ENCODE measurements at places on chromosomes 1 and 21.

DNA sequence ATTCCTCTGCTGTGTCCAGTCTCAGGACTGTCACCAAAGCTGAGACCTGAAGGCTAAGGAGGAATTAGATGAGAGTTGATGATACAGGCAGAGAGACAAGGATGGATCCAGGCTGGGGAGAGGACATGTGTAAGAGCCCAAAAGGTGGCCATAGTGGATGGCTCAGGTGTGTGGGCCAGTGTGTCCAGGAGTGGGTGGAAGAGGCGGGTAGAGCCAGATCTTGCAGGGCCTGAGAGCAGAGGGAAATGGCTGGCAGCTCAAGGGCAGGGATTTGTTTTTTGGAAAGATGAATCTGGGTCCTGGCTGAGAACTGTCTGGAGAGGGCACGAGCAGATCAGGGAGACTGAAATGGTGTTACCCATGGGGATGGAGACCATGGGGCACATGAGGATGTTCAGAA lies 38.1 kb downstream of the AZIN2 start:
- DNase-seq: no peak

GRCh38 chr1:73040811-73041210 lies 758.5 kb upstream of the NEGR1 start:
- no peak for DNase-seq

DNA sequence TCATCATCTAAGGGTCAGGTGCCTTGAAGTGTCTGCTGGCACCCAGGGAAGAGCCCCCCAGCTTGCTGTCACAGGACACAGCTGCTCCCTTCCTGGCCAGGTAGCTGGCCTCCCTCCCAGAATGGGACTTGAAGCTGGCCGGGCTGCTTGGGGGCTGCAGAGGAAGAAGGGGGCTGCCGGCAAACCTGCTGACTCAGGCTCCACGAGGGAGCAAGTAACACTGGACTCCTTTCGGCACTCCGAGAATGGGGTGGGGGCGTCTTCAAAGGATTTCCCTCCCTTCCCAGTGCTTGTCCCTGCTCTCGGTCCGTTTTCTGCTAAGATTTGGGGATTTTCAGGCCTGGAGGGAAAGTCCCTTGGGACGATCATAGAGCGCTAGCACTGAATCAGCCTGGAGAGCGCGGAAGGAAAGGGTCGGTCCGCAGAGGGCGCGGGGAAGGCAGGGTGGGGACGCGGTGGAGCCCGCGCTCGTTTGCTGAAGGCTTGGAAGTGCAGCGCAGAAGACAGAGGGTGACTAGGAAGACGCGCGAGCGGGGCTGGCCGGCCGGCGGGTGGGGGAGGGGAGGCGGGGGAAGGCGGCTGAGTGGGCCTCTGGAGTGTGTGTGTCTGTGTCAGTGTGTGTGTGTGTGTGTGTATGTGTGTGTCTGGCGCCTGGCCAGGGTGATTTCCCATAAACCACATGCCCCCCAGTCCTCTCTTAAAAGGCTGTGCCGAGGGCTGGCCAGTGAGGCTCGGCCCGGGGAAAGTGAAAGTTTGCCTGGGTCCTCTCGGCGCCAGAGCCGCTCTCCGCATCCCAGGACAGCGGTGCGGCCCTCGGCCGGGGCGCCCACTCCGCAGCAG lies at the start of gene CSF1:
CSF1 (plus strand) TSS at position 727 of the 840 bp plus-strand sequence. CDS start 175 bp downstream, outside the sequence.
- DNase-seq: peak; percentile 54

DNA sequence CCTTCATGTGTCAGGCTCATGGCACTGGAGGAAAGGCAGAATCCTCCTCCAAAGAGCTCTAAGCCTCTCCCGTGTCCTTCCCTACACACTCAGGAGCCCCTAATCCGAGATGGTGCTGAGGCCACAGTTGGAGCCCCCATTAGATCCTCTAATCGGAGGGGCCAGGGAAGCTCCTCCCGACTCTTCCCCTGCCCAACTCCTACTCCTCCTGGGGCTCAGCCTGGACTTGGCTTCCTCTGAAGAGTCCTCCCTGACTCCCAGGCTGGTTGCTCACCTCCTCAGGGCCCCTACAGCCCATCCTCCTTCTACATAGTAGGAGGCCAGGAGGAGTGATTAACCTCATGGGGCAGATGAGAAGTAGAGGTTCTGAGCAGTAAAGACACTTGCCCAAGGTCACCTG lies 21.3 kb upstream of the CDCP2 start:
- DNase-seq: no peak

DNA sequence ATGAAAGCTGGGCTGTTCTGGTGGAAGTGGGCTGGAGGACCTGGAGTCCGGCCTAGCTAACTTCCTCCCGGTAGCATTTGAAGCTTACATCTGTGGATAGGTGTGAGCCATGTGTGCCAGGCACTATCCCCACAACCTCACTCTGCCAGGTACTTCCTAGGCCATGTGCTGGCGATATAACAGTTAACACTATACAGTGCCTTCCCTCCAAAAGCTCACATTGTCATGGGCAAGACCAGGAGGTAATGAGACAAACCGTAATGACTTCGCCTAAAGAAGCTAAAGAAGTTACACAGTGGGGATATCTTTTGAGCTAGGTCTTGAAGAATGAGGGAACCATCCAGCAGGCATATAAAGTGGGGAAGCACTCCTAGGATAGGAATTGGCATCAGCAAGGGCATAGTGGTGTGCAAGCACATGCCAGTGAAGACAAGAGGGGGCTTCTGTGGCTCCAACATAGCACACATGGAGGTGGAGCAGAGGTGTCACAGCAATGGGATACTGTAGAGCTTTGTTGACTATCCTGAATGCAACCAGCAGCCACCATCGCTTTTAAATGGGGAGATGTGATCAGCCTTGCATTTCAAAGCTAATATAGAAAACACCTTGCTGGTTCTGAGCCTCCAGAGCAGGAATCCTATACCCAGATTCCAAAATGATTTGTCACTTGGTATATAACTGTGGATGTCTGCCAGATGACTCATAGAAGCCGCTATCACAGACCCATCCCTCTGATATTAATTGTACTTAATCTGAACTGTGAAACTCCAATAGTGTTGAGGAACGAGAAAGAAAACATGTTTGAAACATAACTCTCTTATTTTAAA lies 466.3 kb downstream of the LMO4 start:
- DNase-seq: peak; percentile 47

GRCh38 chr1:205453466-205453865 lies 2.4 kb downstream of the BLACAT1 start:
- no peak for DNase-seq

GRCh38 chr1:71522721-71523120 lies 441.9 kb upstream of the ZRANB2 start:
- no peak for DNase-seq

- DNase-seq: no peak
Measured at GRCh38 chr1:52111492-52111891, 30.4 kb upstream of the ZFYVE9 start.

GRCh38 chr1:221045842-221046831 lies 166.9 kb downstream of the HLX start:
- no peak for DNase-seq

- no peak for DNase-seq
Measured at GRCh38 chr1:61445269-61445825, 279.6 kb downstream of the TM2D1 start.

- DNase-seq: no peak
Measured at GRCh38 chr1:15703562-15703961, 19.4 kb downstream of the PLEKHM2 start.

- no peak for DNase-seq
Measured at GRCh38 chr1:65179148-65179547, 31.1 kb downstream of the AK4 start.

DNA sequence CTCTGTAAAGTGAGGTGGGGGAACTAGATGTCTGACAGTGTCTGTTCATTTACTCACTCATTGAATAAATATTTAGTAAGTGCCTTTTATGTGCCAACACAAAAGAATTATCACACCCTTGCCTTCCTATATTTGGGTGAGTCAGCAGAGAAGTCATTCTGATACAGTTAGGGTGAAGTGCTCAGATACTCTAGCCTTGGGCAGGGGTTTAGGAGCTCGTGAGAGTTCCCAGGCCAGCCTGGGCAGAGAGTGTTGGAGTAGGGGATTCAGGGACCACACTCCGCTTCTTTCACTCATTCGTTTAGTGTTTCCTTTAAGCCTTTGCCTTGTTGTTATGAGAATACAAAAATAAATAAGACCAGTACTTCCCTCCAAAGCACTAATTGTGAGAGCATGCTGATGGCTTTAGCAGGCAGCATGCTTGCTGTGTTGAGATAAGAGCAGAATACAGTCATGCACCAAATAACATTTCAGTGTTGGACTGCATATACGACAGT lies 83.9 kb downstream of the DYRK1A start:
- DNase-seq: peak; percentile 19

GRCh38 chr1:207884266-207885029 lies 26.5 kb downstream of the CD34 start:
- DNase-seq: no peak

GRCh38 chr1:3193811-3194210 lies 124.8 kb downstream of the PRDM16 start:
- no peak for DNase-seq

DNA sequence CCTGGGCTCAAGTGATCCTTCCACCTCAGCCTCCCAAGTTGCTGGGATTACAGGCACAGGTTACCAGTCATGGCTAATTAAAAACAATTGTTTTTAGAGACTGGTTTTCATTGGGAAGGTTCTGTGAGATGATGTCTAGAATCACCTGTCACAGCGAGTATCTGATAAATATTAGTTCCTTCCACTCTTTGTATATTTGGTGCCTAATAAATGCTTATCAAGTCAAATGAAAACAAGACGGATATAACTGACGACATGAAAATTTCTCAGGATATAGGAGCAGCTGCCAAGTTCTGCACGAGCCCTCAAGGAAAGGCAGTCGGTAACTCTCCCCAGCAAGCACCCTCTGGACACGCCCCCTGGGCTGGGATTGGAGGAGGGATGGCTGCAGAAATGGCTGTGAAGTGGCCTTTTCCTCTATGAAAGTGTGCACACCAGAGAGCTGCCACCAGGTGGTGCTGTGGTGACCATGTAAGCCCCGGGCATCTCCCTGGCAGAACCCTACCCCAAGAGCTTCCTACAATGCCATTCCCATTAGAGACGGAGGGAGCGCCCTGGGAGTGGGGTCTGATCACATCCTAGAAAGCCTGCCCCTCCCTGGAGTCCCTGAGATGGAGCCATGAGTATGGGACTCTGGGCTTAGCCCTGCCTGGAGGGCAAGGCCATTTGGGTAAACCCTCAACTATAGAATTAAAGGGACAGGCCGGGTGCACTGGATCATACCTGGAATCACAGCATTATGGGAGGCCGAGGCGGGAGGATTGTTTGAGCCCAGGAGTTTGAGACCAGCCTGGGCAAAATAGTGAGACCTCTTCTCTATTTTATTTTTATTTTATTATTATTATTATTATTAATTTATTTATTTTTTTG lies 50.9 kb downstream of the HTR6 start:
- peak; percentile 96 for DNase-seq

GRCh38 chr1:108034396-108034795 lies 69.4 kb upstream of the VAV3 start:
- no peak for DNase-seq

- peak; percentile 90 for DNase-seq
Measured at GRCh38 chr1:27122652-27123051, 32.3 kb downstream of the SLC9A1 start.

- no peak for DNase-seq
Measured at GRCh38 chr1:3012456-3013291, 8.6 kb upstream of the ACTRT2 start.

DNA sequence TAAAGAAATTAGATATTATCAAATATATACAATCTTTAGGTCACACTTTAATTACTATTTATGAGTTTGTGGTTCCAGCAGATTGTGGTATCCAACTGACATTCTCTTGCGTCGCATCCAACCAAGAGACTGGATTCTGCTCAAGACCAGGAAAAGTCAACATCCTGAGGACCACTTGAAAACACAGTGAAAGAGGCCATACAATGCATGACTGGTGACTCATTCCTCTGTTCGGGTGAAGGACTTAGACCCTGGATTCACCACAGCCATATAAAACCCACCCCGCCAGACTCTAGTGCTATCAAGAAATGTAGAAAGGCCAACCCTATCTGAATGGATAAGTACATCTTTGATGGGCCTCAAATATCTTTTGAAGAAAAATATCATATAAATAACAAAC lies 14.5 kb upstream of the CFHR4 start:
- no peak for DNase-seq

DNA sequence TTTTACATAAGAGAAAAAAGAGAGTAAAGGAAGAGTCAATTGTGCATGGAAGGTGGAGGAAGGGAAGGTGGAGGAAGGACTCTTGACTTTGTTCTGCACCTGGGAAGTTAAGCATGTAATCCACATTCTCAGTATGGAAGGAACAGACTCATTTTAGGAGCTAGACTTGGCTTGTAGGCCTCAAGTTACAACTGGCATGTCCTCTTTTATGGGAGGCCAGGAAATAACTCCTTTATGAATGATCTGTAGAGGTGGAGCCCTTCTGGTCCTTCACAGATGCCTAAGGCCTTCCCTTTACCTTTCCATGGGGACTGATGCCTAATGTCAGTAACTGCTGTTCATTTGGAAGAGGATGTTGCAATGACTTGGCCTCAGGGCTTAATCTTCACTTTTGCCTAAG lies 29.4 kb upstream of the CCSAP start:
- no peak for DNase-seq

DNA sequence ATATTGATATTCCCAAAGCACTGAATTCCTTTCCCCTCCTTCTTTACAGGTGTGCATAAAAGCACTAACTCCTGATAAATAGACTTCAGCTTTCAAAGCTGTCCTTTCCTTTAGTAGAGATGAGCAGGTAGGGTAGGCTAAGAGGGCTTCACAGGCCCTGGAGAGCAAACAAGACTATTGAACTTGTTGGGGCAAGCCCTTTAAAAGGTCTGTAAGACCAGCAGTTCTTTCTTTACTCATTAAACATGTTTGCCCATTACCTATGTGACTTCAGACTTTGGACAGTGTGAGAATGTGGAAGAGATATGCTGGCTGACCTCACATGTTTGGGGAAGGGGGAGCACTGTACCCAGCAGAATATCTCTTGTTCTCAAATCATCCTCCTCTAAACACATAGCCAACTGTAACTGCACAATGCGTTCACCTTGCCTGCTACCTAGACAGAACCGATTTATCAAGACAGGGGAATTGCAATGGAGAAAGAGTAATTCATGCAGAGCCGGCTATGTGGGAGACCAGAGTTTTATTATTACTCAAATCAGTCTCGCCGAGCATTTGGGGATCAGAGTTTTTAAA lies 27.1 kb upstream of the HAO2 start:
- no peak for DNase-seq

DNA sequence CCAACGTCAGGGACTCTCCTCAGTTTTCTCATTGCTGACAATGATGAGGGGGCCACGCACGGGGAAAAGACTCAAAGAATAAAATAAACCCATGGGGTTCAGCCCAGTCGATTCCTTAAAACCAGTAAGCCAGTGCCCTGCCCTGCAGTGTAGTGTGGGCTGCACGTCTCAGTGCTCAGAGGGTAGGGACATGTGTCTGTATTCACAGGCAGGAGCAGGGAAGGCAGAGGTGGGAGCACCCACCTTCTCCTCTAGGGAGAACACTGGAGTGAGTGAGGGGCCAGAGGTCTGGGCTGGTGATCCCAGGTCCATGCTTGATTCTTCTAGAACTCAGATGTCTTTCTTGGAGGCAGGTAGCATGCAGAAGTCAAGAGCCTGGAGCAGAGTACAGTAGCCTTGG lies 303.6 kb downstream of the MATN1 start:
- DNase-seq: no peak

Measured in kidney capillary endothelial cell (primary cell).